CD4-positive, alpha-beta T cell treated with Interleukin-17A for 1 hour (primary cell): ENCODE measurements at places on chromosomes 11 and 22.

- DNase-seq, result no peak
Measured at GRCh38 chr11:96339706-96340554, 3.1 kb downstream of the MAML2 start.

DNA sequence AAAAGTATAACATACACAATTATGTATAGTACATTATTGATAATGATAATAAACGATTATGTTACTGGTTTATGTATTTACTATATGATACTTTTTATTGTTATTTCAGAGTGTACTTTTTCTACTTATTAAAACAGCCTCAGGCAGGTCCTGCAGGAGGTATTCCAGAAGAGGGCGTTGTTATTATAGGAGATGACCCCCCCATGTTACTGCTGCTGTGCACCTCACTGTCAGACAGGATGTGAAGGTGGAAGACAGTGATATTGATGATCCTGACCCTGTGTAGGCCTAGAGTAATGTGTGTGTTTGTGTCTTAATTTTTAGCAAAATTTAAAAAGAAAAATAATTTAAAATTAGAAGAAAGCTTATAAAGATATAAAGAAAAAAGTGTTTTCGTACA lies 57.6 kb downstream of the REXO2 start:
- DNase-seq, result no peak

GRCh38 chr11:659532-660085 lies 22.5 kb downstream of the DRD4 start:
- DNase-seq, result no peak

DNA sequence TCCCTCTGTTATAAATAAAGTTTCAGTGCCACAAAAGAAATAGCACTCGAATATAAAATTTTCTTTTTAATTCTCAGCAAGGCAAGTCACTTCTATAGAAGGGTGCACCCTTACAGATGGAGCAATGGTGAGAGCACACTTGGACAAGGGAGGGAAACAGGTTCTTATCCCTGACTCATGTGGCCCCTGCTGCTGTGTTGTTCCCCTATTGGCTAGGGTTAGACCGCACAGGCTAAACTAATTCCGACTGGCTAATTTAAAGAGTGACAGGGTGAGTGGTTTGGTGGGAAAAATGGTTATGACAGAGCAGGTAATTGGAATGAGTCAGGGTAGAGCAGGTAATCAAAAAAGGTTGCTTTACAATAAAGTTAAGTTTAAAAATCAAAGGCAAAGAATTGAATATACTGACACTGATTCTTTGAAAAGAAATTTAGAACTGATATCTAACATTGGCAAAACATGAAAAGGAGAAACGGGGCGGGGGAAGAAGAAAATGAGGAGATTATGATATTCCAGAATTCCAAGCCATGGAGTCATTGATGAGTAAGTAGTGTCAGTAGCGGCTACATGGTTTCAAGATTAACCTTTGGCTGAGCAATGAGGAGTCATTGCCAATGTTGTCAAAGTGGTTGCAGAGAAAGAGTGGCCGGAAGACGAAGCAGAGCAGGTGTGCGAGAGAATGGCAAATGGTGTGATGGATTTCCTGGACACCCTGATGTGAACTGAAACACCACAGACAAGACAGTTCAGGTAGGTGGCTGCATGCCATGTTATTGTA lies 48.4 kb upstream of the MRGPRX1 start:
- no peak for DNase-seq

DNA sequence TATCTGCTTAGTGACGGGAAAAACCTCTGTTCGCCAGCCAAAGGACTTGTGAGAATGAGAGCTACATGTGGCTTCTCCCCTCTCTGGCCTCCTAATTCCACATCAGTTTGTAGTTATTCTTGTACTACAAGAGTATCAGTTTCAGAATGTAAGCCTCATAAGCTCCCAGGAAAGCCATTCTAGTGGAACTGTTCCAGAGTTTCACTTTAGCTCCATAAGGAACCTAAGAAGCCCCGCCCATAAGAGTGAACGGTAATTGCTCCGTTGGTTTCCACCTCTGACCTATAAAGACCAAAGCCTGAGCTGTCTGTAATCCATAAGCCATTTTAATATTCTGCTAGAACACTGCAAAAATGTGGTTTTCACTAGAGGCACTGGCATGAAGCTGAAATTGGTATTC lies 53.0 kb downstream of the SIK3 start:
- DNase-seq, result no peak

- no peak for DNase-seq
Measured at GRCh38 chr11:92735039-92735438, 234.4 kb upstream of the MTNR1B start.

GRCh38 chr22:36236388-36237319 lies 2.7 kb downstream of the APOL2 start:
- DNase-seq, result no peak

- no peak for DNase-seq
Measured at GRCh38 chr11:96367342-96367741, 22.4 kb downstream of the CCDC82 start.

DNA sequence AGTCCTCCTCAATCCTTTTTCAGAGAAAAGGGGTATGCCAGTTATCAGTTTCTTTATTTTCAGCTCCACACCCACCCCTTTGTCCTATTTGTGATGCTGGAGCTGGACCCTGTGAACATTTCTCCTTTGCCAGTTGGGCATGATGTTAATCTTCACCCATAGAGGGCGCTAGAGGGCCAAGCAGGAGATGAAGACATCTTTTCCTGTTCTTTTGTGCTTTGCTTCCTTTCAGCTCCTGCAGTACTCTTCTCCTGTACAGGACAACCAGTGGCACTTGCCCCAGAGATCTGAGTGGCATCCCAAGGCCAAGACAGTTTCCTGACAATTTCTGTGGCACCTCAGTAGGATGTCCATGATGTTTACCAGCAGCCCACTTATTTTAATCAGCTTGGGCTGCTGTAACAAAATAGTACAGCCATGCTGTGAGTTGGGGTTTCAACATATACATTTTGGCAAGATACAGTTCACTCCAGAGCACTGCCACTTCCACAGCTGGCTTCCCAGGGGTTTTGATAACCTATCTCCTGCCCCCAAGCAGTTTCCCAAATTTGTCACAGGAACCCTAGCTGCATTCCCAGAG lies 4.6 kb downstream of the SAA2 start:
- DNase-seq, result peak; percentile 85

DNA sequence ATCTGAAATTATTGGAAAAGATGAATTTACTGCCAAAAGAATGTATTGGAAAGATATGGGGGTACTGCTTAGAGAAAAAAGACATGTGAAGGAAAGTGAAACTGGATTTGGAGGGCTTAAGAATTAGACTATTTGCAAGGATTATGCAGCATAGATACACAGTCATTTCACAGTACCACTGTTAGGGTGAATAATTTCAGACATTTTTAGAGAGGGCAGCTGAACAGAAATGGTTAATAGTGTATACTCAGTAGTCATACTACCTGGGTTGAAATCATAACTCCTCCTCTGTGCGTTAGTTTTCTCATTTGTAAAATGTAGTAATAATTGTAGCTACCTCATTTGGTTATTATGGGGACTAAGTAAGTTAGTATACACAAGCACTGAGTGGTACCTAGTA lies 33.0 kb downstream of the GAS2 start:
- DNase-seq, result no peak

DNA sequence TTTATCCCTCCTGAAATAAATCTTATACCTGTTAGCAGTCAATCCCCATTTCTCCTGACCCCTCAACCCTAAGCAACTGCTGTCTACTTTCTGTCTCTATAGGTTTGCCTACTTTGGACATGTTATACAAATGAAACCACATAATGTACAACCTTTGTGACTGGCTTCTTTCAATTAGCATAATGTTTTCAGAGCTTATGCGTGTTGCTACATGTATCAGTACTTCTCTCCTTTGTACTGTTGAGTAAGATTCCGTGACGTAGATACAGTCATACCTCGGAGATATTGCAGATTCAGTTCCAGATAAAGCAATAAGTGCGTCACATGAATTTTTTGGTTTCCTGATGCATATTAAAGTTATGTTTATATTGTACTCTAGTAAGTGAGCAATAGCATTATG lies 127.3 kb downstream of the MORC2 start:
- peak; percentile 2 for DNase-seq

GRCh38 chr11:42315267-42315666 lies 855.8 kb upstream of the LRRC4C start:
- no peak for DNase-seq

DNA sequence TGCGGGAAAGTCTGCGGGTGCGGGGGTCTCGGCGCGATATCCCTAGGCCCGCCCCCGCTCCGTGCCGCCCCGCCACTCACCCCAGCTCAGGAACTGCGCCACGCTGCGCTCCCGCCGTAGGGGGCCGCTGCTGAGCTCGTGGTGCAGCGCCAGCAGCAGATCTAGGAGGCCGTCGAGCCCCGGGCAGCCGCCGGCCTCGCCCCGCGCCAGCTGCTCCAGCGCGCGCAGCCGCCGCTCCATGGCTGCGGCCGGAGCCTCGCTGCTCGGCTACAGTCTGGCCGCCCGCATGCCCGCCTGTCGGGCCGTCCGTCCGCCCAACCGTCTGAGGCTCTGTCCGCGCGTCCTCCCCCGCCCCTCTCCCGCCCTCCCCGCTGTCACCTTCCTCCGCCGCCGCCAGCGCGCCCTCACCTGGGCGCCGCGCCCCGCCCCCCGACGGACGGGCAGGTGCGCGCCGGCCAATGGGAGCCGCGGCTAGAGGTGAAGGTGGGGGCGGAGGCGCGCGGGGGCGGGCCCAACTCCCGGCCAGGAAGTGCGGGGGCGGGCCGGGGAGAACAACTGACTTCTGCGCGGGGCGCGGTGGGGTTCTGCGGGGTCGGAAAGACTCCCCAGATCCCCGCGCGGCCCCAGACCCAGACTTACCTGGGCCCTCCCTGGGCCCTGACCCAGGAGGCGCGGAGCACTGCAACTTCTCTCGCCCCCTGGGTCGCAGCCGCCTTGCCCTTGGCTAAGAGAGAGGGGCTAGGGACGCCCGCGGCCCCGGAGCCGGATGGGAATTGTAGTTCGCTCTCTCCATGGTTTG lies at the start of gene CDC42BPG:
Gene CDC42BPG (minus strand): TSS at position 324 of the 799 bp plus-strand sequence. CDS start 84 bp downstream, at position 240.
- peak; percentile 82 for DNase-seq

GRCh38 chr11:111500481-111500880 lies 11.7 kb downstream of the BTG4 start:
- no peak for DNase-seq

GRCh38 chr11:726278-727220 lies 20.5 kb downstream of the EPS8L2 start:
- DNase-seq, result peak; percentile 55

- DNase-seq, result no peak
Measured at GRCh38 chr11:6828103-6828502, 17.4 kb upstream of the OR10A5 start.

- DNase-seq, result no peak
Measured at GRCh38 chr11:78432058-78432515, 14.5 kb upstream of the GAB2 start.

GRCh38 chr11:120869516-120870011 lies 154.3 kb upstream of the TBCEL start:
- DNase-seq, result no peak

GRCh38 chr11:115672999-115673411 lies 168.8 kb upstream of the CADM1 start:
- no peak for DNase-seq

DNA sequence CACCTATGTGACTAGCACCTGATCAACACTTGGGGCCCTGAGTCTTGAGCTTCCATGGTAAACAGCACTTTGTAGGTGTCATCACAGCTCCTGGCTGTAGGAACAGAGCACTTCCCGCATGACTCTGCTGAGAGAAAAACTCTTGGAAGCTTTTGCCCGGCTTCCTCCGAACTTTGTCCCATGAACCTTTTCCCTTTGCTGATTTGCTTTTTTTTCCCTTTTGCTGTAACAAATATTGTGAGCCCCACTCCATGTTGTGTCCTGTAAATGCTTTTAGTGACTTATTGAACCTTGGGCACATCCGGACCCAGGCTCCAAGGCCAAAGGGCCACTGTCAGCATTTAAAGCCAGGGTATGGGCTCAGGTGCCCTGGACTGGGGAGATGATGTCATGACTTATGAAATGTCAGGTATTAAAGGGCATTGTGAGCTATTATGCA lies 391.1 kb downstream of the TENM4 start:
- DNase-seq, result no peak

GRCh38 chr11:17542249-17542648 lies 2.0 kb downstream of the USH1C start:
- no peak for DNase-seq

DNA sequence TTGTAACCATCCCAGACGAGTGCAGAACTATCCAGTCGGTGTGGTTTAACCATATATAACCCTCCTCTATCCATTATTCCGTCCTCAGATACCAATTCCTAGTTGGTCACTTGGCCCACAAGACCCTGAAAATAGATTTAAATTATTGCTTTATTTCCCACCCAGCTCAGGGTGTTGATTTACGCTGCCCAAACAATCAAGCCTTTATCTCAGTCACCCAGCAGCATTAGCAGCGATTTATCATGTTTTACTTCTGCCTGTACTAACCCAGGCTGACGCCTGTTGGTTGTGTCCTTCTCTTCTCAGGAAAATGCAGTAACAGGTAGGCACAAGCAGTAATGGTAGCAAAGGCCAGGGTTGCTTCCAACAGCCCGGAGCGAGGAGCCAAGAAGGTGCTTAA lies 81.2 kb downstream of the DSCAML1 start:
- no peak for DNase-seq

DNA sequence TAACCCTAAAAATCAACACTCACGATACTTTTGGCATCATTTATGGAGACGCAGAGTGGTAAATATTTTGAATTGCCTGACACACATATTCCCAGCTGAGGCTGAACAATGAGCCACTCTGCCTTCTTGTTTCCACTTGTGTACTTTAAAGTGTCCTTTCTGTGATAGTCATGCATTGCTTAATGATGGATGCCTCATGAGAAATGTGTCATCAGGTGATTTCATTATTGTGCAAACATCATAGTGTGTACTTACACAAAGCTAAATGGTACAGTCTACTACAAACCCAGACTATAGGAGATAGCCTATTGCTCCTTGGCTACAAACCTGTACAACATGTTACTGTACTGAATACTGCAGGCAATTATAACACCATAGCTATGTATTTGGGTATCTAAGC lies 44.2 kb downstream of the MRE11 start:
- DNase-seq, result no peak
